ENCODE measurements at places on chromosomes 1 and 21.

DNA sequence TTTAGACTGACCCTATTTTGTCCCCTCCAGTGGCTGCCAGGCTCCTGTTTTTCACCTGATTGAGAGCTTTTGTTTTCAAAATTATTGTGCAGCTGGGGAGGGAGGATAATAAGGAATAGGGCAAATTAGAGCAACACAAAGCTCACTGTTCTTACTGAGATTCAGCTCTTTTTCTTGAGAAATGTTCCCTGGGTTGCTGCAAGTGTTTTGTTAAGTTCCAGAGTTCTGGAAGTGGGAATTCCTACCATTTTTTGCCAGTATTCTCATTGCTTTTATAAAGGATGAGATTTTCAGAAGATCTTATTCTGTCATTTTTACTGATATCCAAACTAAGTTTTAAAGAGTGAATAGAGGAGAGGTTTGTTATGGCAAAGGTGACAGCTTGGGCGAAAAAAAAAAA lies 417.7 kb downstream of the SIPA1L2 start:
- no peak for DNase-seq

DNA sequence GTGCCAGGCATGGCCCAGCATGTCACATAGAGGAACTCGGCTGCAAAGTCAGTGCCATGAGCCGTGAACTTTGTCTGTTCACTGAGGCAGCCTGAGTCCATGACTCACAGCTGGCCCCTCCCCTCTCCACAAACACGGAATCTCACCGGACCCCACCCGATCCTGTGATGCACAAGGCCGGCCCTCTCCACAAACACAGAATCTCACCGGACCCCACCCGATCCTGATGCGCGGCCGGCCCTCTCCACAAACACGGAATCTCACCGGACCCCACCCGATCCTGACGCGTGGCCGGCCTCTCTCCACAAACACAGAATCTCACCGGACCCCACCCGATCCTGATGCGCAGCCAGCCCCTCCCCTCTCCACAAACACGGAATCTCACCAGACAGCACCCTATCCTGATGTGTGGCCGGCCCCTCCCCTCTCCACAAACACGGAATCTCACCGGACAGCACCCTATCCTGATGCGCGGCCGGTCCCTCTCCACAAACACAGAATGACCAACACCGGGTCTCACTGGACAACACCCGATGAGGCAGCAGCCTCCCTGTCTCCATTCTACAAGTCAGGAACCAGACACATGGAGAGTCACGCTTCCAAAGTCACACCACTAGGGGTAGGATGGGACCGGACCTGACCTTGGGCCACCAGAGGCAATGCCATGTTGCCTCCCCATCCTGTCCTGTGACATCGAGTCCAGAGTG lies 39.6 kb upstream of the GPR153 start:
- peak; percentile 80 for DNase-seq

DNA sequence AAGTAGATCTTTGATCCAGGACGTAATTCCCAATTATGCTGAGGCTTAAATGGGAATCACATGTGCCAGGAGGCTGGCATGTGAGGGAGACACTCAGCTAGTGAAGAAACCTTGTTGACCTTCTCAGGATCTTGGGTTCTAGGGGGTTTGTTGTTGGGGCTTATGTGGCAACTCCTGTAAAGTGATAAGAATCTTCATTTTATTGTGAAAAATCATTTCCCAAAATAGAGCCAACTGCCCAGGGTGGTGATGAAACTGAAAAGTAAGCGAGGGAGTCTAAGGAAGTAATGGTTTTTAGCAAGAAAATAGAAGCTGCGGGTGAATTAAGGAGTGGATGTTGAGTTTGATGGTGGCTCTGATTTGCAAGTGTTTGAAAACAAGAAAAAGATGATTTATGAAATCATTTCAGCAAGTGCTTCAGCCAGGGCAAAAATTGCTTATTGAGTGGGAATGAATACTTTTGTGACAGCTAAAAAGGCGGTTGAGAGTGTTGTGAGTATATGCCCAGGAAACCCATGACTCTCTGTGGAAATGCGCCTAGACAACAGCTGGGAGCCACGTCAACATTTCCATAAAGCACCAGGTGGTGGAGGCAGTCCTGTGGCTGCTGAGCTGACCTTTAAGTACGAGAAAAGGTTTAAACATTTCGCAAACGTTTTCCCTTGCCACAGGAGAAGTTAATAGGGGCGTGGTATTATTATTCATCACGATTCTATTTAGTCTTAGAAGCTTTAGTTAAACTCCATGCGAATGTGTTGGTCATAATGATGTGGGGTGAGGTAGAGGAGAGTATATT lies 102.7 kb downstream of the HMGB4 start:
- DNase-seq = no peak

DNA sequence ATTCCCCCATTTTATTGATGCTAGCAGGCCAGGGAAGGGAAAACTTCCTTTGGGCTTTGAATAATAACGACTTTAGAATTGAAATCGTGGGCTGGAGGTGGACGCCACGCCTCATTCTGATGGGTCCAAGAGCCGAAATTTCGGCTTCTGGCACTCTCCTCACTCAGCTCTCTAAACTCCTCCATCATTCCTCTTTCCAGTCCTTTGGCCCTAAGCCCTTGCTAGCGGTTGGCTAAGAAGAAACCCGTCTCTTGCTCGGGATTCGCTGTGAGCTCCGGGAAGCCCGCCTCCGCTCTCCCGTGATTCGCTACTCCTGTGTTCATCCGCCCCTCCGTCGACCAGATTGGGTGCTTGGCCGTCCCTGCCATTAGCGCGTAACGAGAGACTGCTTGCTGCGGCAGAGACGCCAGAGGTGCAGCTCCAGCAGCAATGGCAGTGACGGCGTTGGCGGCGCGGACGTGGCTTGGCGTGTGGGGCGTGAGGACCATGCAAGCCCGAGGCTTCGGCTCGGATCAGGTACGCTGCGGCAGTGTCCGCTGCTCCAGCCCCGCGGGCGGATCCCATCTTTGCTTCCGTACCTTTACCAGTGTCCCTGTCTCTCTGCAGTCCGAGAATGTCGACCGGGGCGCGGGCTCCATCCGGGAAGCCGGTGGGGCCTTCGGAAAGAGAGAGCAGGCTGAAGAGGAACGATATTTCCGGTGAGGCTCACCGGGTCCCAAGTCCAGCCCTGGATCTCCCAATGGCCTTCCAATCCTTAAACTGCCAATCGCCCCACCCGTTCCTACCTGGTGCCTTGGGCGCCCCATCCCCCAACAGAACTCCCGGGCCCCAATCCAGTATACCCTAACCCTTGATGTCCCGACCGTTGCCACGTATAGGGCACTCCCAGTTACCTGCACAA lies at the start of gene ATP5IF1:
TSS of gene ATP5IF1 (plus strand) at position 370 of the 901 bp plus-strand sequence. CDS start at position 430, 60 bp downstream.
- peak; percentile 99 for DNase-seq

- peak; percentile 31 for DNase-seq
Observed at GRCh38 chr1:156499194-156499841, 1.3 kb downstream of the MEF2D start.

GRCh38 chr1:156876281-156876680 lies 15.6 kb downstream of the NTRK1 start:
- peak; percentile 29 for DNase-seq

- peak; percentile 33 for DNase-seq
Observed at GRCh38 chr1:66576645-66577044, 42.7 kb downstream of the SGIP1 start.

DNA sequence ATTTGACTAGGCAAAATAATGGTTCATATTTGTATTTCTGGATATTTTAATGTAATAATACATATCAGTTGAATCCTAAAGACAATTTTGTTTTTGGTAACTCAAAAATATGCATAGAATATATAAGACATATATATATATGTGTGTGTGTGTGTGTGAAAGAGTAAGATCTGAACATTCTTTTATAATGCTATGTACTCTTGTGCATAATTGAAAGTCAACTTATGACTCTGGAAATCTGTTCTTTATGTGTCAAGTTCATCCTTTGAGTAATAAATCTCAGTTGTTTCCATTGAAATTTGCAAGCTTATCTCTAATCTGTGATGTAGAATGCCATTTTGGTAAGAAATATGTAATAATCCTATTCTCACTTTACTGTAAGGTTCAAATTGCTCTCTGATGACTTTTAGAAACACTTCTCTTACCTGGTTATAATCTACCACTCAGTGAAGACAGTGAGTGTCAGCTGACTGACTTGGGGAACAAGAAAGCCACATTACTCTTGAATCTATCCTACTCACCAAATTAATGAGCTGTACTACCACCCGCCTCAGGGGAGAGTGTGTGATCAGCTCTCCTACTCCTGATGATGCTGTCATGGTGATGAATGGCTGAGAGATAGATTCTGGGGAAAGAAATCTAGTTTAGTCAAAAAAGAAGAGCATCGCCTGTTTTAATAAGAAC lies 15.0 kb upstream of the NEK7 start:
- DNase-seq = no peak

DNA sequence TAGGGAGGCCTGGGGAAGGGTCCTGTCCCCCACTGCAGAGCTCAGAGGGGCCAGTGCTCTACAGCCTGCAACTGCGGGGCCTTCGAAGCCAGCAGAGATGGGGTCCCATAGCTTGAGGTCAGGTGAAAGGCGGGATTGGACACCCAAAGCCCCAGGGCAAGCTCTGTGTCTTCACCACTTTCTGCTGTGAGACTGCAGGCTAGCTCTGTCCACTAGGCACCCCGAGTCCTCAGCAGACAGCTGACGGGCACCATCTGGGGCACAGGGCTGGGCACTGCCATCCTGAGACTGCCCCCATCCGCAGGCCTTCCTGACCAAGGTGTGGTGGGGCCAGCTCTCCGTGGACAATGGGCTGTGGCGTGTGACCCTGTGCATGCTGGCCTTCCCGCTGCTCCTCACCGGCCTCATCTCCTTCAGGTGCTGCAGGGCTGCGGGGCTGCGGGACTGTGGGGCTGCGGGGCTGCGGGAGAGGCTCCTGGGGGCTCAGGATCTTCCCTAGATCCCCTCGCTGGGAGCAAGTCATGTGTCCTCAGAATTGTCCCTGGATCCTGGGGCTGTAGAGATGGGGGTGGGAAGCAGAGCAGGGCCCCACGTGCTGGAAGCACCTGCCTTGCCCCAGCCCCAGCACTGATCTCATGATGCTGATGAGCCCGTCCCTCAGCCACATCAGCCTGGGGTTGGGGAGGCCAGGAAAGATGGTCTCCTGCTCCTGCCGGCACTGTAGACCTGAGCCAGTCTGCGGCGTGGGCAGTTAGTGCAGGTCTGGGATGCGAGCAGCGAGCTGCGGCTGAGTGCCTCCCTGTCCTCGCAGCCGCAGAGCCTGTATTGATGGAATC lies 46.8 kb downstream of the TRPM2 start:
- no peak for DNase-seq

DNA sequence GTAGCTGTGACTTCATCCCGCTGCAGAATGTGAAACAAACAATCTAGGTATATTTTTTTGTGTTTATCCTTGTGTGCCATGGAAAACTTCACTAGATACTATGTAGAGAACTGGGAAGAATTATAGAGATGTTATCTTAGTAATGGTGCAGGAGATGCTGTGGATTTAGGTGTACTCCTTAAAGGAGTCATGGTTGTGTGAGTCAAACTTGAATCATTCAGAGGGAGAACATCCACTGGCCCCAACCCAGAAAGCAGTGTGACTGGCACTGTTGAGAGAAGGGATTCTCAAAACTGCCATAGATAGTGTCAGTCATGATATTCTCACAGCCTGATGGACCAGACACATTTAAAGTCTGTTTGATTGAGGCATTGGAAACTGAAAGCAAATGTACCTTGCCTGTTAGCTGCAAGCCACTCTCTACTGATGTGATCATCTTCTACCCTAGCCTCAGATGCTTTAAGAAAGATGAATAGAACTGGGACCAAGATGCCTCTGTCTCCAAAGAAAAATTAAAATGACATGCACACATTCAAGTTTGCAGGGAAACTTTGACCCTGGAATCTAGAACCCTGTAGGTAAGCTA lies 754.6 kb downstream of the MRPL39 start:
- no peak for DNase-seq

DNA sequence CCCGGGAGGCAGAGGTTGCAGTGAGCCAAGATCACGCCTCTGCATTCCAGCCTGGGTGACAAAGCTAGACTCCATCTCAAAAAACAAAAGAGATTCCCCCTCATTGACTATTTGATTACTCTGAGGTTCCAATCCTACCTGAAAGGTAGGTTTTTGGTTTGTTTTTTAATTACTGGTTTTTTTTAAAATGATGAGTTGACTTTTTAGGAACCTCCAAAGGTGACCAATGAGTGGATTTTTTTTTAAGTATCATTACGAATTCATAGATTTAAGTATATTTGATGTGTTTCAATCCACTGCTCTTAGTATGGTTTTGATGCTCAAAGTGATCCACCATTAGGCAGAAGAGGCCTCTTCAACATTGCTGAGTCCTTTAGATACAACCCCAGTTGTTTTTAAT lies 47.9 kb upstream of the LAX1 start:
- DNase-seq = no peak

DNA sequence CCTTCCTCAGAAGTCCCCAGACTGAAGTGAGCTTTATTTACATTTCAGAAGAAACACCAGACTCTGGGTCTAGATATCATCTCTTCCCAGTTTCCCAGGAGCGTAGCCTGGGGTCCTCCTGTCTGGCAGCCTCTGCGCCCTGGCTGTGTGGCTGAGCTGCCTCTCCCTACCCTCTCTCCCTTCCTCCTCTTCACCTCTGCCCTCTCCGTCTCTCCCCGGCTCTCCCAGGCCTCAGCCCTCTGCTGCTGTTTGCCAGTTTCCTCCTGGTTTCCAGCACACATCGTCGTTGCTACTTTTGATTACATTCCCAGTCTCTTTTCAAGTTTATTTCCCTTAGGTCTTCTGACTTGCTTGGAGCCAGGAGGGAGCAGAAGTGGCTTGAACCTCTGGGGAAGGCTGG lies 91.1 kb upstream of the DISP3 start:
- DNase-seq = no peak

GRCh38 chr1:30684881-30685795 lies 38.2 kb downstream of the MATN1 start:
- no peak for DNase-seq

DNA sequence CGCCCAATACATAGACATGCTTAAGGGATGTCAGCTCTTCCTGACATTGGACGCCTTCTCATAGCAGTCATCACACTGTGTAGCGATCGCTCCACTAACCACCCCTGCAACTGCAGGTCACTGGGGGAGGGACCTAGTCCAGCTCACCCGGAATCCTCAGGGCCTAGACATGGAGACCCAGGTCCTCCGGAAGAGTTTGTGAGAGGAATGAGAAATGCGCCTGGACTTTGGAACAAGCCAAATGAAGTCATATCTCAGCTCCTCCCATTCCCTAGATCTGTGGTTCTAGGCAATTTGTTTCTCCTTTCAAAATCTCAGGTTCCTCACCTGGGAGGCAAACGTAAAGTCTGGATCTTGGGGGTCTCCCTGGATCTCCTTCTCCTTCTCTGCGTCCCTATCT lies 253.3 kb downstream of the KAZN start:
- no peak for DNase-seq

GRCh38 chr1:182754543-182755314 lies 34.8 kb upstream of the NPL start:
- peak; percentile 56 for DNase-seq

- peak; percentile 49 for DNase-seq
Observed at GRCh38 chr1:31795801-31796621, 19.8 kb downstream of the SPOCD1 start.

GRCh38 chr1:106699433-106699832 lies 357.0 kb upstream of the PRMT6 start:
- peak; percentile 2 for DNase-seq

GRCh38 chr1:204529371-204529895 lies 13.2 kb downstream of the MDM4 start:
- DNase-seq = no peak

- DNase-seq = no peak
Observed at GRCh38 chr1:204350857-204351573, 8.7 kb downstream of the PLEKHA6 start.

Measured in epithelial cell of esophagus (primary cell).